Placental pericyte (primary cell): ENCODE measurements at places on chromosomes 7 and 10. TPM values are rescaled to one million over a fixed set of nuclear protein-coding genes. Genes with fewer than 3 reads are reported as not detected.

Gene HACD1
- 21.9 and 34.4 TPM in 2 replicates for total RNA-seq

Gene GIMAP6
- 0.14 TPM in 1 of 2 replicates, not detected in the other for total RNA-seq

Gene DNAJB9
- 37.9 and 329 TPM in 2 replicates for total RNA-seq

Gene LRRC4
- under 0.01 and 0.29 TPM in 2 replicates for total RNA-seq

Gene AS3MT
- 0.43 and 0.88 TPM in 2 replicates for total RNA-seq

Gene TMEM225B
- 0.44 TPM in 1 of 2 replicates, not detected in the other for total RNA-seq

Gene FKBP9
- total RNA-seq, result 209 and 351 TPM in 2 replicates

Gene ITPRID1
- not detected in 2 replicates for total RNA-seq

Gene KIAA1549
- total RNA-seq, result 2.4 and 3.3 TPM in 2 replicates

Gene IRF5
- 0.44 TPM in 1 of 2 replicates, not detected in the other for total RNA-seq

Gene H2BK1
- not detected in 2 replicates for total RNA-seq

Gene RADIL
- 0.86 and 1.8 TPM in 2 replicates for total RNA-seq

Gene DKK1
- 65.2 and 101 TPM in 2 replicates for total RNA-seq

Gene RNF32
- 0.14 and 0.66 TPM in 2 replicates for total RNA-seq

Gene ATRNL1
- 4.6 TPM in 1 of 2 replicates, not detected in the other for total RNA-seq

Gene ADAM22
- under 0.01 and 0.86 TPM in 2 replicates for total RNA-seq

Gene CALD1
- total RNA-seq, result 463 and 559 TPM in 2 replicates

Gene OR9A2
- total RNA-seq, result not detected in 2 replicates

Gene WIPF3
- not detected in 2 replicates for total RNA-seq

Gene VSIR
- 14.7 and 21.7 TPM in 2 replicates for total RNA-seq

Gene SLC35B4
- total RNA-seq, result 10.1 and 24.9 TPM in 2 replicates

Gene NUTM2D
- total RNA-seq, result 1.5 and 1.7 TPM in 2 replicates

Gene CH25H
- 0.29 TPM in 1 of 2 replicates, not detected in the other for total RNA-seq

Gene METTL27
- total RNA-seq, result 1.1 and 2.4 TPM in 2 replicates

Gene TNKS2
- total RNA-seq, result 41.8 and 51.1 TPM in 2 replicates

Gene CABCOCO1
- total RNA-seq, result 0.14 and 0.22 TPM in 2 replicates

Gene ZNF394
- total RNA-seq, result 28.2 and 31.9 TPM in 2 replicates

Gene SFTPA1
- not detected in 2 replicates for total RNA-seq

Gene NPSR1
- not detected in 2 replicates for total RNA-seq
